ENCODE measurements at places on chromosomes 2 and 18. TPM values are rescaled to one million over a fixed set of nuclear protein-coding genes. Genes with fewer than 3 reads are reported as not detected.
A peak's percentile ranks its signal among the peaks of the same experiment; 100 is the strongest.

DNA sequence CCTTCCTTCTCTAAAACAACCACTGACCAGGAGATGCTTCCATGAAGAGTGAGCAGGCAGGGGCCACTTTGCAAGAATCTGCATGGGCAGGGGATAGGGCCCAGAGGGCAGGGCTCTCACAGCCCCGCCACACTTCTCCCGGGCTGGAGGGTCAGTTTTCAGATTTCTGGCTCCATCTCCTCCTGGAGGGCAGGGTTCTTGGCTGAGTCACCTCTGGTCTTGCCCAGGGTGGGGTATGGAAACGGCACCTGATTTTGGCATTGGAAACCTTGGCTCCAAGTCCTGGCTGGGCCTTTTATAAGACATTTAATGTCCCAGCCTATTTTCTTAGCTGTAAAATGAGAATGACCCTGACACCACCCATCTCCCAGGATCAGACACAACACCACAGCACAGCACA lies 27.6 kb upstream of the ASPRV1 start:
- DNase-seq: no peak

DNA sequence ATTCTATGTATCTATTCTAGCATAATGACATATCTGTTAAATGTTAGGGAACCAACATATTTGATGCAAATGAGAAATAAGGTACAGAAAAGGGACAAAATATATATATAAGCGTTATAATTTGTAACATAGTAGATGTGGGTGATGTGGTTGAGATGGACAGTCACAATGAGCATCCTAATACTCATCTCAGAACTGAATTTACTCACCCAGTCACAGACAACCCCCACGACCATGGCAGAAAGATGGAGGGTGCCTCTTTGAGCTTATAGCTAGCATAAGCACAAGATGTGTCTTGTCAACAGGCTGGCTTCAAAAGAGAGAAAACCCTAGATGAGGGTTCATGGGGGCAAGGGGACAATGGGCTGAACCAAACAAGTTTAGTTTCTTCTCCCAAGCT lies 9.1 kb upstream of the DSG3 start:
- no peak for DNase-seq

GRCh38 chr2:38068234-38068633 lies 7.7 kb downstream of the CYP1B1 start:
- no peak for DNase-seq

GRCh38 chr18:63603772-63604171 lies 16.6 kb downstream of the SERPINB13 start:
- no peak for DNase-seq

GRCh38 chr2:288758-289361 lies 969 bp upstream of the ALKAL2 start:
- DNase-seq: peak; percentile 71

The PLCL1 gene
- total RNA-seq: 0.04 TPM

The CNGA3 gene
- total RNA-seq: 0.33 TPM

The PROKR1 gene
- total RNA-seq: 3.8 TPM

- DNase-seq: no peak
These were observed 24.8 kb upstream of the EFEMP1 start for GRCh38 chr2:55948176-55948923.

GRCh38 chr18:77524909-77525308 lies 275.3 kb downstream of the GALR1 start:
- DNase-seq: no peak

The ALPP gene
- total RNA-seq: not detected

The EVX2 gene
- not detected for total RNA-seq

DNA sequence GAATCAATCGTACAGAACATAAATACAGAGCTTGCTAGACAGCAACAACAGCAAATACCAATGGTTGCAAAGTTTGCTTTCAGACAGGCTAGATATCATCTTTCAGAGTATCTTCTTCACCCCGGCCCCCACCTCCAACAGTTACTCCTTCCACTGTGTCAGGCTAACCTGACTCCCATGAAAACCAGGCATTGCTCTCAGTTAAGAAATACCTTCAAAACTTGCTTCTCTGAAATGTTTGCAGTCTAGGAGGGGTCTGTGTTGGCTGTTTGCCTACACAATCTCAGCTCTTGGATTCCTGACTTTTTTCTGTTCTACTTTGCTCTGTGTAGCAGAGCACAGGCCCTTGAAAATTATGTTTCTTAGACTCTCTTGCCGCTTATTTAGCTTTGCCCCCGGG lies 599.5 kb upstream of the SYT4 start:
- no peak for DNase-seq

GRCh38 chr2:38170067-38170466 lies 94.1 kb upstream of the CYP1B1 start:
- DNase-seq: no peak

The ALLC gene
- total RNA-seq: not detected

The TMEM247 gene
- total RNA-seq: not detected

- DNase-seq: no peak
These were observed 214.0 kb upstream of the KCNJ3 start for GRCh38 chr2:154484338-154485099.

GRCh38 chr2:187299122-187299906 lies 148.7 kb downstream of the CALCRL start:
- DNase-seq: peak; percentile 55

DNA sequence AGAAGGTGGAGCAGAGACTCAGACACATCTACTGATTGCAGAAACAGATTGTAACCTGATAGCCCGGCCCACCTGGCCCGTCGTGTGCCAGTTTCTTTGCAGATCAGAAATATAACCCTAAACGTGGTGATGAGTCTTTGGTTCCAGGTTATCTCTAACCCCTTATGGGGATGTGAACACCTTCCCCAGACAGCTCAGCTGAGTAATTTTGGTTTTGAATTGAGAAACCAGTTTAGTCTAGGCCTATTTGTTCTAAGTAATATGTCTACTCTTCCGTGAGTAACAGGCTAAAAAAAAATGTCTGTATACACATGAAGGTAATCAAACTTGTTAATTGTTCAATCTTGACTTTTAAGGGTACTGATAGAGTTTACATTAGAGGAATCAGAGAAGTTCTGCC lies 35.7 kb downstream of the RASGRP3 start:
- DNase-seq: no peak

GRCh38 chr2:138267161-138267901 lies 234.2 kb upstream of the SPOPL start:
- DNase-seq: no peak

The PARD3B gene
- 3.1 TPM for total RNA-seq

DNA sequence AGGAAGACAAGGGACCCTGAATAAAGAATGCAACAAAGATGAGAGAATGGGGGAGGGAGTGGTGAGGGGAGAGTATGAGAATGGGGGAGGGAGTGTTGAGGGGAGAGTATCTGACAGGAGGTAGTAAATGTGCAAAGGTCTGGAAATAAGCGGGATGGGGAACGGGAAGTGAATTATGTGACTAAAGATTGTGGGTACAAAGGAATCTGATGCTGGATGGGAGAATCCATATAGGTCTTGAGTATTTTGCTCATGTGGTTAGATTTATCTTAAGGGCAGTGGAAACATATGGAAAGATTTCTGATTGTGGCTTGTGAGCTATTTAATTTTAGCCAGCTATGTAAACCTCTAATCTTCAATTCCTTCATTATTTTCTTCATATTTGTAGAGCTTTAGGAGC lies 593.4 kb downstream of the DCC start:
- no peak for DNase-seq

The ARMC9 gene
- 41.7 TPM for total RNA-seq

DNA sequence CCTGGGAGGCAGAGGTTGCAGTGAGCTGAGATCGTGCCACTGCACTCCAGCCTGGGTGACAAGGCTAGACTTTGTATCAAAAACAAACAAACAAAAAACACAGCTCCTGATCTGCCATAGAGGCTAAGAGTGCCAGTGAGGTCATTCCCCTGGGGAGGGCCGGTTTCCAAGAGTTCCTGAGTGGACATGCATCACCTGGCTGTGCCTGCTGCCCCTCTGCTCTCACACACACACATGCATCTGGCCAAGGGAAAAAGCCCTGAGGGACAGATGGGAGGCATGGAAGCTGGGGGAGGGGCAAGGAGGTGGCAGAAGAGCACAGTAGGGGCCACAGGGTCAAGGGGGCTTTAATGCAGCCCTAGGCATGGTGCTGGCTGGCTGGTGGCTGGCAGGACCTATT lies 60.4 kb downstream of the ZBTB7C start:
- DNase-seq: peak; percentile 38

GRCh38 chr2:31075941-31076590 lies 62.2 kb downstream of the GALNT14 start:
- DNase-seq: no peak

DNA sequence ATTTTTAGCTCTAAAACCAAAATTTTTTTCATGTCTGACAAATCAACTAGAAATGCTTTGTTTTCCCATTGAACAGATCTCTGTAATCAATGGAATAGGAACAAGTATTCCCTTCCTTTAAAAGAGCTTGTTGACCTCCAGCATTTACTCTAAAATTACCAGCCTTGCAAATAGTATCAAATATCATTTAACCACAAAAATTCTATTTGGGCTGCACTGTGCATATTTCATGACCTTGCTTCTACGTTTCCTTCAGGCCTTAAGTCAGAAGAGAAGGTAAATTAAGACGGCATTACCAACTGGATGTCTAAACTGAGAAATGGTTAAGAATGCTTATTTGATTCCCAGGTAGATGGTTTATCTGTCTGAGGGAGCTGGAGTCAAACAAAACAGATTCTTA lies 33.3 kb upstream of the NRXN1 start:
- no peak for DNase-seq

DNA sequence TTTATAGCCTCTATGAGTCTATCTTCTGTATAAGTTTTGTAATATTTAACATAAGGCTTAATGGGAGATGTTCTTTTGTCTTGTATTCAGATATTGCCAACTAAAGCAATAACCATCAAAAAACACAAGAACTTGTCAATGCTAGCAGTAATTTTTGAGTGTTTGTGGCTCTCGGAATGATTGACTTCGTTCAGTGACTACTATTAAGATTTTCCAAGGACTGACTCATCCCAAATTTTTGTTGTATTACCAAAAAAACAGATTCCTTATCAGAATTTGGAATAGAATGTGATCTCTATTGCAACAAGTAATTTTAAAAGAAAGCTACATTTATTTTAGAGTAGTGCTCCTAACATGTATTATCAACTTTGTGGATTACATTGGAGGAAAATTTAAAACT lies 8.1 kb downstream of the NABP1 start:
- no peak for DNase-seq

The LHCGR gene
- not detected for total RNA-seq

DNA sequence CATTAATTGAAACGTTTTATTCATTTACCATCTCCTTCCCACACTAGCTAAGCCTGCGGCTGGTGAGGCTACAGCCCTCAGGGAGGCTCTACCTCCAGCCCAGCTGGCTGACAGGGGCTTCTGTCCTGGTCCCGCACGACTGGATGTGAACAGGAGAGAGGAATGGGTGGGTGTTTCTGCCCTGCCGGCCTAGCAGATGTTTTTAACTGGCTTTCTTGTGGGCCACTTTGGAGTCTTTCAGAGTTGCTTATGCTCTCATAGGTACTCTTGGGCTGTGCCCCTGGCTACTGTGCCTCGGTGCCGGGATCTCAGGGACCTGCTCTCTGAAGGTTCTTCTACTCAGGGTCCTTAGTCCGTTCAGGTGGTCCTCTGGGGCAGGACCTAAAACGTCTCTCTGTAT lies 184.3 kb upstream of the TWIST2 start:
- DNase-seq: no peak

- DNase-seq: no peak
These were observed 40.5 kb downstream of the MYO7B start for GRCh38 chr2:127575941-127576432.

- DNase-seq: peak; percentile 68
These were observed 16.7 kb upstream of the TNS1 start for GRCh38 chr2:218019411-218020060.

- no peak for DNase-seq
These were observed 165.2 kb upstream of the COL3A1 start for GRCh38 chr2:188808947-188809355.

GRCh38 chr2:186910996-186911395 lies 62.0 kb upstream of the ZSWIM2 start:
- no peak for DNase-seq

The COLEC12 gene
- 97.7 TPM for total RNA-seq

The SAG gene
- total RNA-seq: not detected

GRCh38 chr2:31287654-31288053 lies 53.7 kb downstream of the EHD3 start:
- no peak for DNase-seq

DNA sequence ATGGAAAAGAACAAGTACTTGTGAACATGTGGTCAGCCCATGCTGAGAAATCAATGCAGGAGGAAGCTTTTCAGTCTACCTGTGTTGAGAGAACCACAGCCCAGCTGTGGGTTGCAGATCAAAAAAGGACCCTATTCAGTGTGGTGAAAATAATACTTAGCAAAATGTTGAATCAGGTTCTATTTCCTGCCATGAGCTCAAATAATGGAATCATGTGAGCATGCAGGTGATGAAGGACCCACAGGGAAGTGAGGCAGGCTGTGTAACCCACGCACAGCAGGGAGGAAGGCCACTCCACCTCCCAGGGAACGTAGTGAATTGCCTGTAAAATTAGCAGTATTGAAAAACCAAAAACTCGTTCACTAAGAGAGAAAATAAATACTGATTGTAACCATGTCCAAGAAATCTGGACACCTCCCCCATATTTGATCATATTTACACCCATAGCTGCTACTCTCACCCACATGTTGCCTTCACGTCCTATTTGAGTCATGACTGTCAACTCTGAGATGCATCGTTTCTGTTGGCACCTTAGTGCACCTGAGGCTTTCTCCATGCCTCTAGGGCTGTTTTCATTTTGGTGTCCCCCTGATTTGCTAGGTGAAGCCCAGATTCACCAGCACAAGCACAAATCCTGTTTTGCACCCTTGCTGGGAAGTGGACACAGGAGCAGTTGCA lies 20.5 kb upstream of the BCL2L11 start:
- DNase-seq: no peak

- peak; percentile 69 for DNase-seq
These were observed 105.0 kb upstream of the DNAJC10 start for GRCh38 chr2:182611009-182611408.

The AGAP1 gene
- total RNA-seq: 36.7 TPM

The EVA1A gene
- total RNA-seq: 1.2 TPM

The CHN1 gene
- 28.8 TPM for total RNA-seq

DNA sequence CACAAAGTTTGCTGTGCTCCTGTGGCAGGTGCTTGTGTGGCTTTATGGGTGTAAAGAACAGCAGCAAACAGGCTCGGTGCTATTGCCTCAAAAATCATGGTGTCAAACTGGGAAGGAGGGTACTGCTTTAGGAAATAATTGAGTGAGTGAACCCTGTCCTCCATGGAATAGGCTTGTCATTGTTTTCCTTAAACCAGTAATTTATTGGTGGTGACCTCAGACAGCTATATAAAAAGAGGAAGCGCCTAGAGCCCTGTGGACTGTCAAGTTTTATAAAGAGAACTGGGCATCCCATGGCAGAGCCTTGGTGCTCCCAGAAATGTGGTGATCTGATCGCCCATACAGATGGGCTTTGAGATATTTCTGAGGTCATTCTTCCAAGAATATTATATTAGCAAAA lies 4.7 kb upstream of the CXCR4 start:
- no peak for DNase-seq

The UGT1A9 gene
- total RNA-seq: not detected

DNA sequence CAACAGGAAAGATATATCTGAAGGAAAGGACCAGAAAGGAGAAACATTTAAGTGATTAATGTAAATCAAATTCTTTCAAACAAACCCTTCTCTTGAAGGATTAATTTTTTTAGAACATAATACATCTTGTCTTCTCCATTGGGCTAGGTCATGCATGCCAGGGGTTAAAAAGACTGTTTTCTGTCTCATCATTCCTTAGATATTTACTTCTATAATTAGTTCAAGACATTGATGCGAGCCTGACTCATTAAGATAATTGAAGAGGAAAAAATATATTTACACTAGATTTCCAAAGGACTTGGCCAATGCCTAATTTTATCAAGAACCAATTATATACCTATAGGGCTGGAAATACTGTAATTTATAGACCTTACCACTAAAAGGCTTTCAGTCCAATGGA lies 166.6 kb upstream of the SETBP1 start:
- no peak for DNase-seq

Measured in endodermal cell (in vitro differentiated cells).